ENCODE measurements at places on chromosomes 11 and 22. TPM values are rescaled to one million over a fixed set of nuclear protein-coding genes. Genes with fewer than 3 reads are reported as not detected.

MYO18B gene
- not detected for total RNA-seq

MRGPRF gene
- 0.14 TPM for total RNA-seq

APOA1 gene
- total RNA-seq: not detected

CCDC15 gene
- total RNA-seq: 5.7 TPM

HTR3B gene
- not detected for total RNA-seq

PICK1 gene
- total RNA-seq: 27.5 TPM

RPS6KB2 gene
- 68.8 TPM for total RNA-seq

OR52N4 gene
- not detected for total RNA-seq

DNA sequence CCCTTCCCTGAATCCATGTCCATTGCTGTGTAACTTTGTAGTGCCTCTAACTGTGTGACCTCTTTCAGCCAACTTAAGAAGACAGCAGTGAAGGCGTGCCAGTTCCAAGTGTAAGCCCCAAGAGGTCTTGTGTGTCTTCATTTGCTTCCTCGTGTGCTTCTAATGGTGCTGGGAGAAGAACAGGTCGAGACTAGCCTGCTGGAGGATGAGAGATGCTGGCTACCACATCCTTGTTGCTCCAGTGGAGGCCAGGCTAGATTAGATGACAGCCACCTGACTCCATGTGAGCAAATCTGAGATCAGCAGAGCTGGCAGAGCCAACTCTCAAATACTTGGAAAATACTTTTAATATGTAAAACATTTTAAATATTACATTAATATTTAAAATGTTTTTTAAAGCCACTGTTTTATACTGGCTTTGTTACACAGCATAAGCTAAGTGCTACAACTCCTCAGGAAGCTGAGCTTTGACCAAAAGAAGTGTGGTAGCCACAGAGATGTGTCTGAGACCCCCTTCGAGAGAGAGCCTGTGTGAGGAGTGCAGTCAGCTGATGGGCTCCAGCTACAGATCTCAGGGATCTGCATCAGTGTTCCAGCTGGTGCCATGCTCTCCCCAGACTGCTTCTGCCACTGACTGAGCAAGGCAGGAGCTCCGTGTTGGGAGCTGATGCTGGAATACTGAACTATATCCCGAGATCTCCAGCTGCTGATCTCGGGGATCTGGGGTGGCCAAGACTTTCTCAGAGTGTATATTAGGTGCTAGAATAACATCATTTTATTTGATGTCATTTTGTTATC lies 8.9 kb downstream of the KCNJ11 start:
- DNase-seq: peak; percentile 32

DNA sequence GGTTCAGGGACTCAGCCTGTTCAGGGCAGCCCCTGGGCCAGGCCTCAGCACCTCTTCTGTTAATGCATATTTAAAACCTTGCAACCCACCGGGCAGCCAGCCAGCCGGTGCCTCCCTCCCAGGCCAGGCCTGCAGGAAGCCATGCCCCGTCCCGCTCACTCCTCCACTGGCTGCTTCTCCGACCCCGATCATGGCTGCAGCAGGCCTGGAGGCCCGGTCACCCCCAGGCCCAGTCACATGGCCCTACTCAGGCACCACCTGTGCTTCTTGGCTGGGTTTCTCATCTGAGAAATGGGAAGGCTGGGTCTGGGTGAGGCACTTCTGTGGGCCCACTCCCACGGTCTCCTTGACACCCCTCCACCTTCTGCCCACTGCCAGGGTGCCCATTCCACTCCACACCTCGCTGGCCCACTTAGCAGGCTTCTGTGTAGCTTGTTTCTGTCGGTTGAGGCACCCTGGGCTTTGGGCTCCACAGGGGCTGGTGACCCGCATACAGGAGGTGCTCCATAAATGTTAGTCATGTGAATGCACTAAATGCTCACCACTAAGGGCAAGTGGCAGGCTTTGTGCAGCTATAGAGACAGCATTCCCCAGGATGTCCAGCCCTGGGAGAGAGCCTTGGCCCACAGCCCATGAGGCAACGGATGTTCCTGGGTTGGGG lies 11.4 kb downstream of the RTN4R start:
- DNase-seq: no peak

DNA sequence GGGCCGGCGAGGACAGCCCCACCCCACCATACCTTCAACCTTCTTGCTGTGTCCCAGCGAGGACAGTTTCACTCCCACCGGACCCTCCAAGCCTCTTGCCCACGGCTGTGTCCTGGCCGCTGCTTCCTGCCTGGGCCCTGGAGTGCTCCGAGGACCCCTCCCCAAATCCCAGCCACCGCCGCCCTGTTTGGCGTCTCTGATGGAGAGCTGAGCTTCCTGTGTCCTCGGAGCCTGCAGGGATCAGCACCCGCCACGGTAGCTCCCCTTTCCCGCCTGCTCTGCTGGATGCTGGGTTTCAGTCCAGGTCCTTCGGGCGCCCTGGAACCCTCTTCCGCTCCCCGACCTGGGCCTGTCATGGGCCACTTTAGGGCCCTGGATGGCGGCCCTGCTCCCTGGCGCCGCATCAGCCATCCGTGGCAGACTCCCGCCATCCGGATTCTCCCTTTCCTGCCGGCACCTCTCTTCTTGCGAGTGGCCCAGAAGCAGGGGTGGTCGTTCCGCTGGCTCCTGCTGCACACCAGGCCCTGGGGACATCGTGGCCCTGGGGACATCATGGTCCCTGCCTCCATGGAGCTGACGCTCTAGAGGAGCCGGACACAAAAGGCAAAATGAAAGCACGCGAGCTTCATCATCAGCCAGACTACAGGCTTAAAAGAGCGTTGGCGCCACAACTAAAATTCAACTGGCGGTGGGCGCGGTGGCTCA lies 34.3 kb upstream of the GAL start:
- DNase-seq: no peak

DNA sequence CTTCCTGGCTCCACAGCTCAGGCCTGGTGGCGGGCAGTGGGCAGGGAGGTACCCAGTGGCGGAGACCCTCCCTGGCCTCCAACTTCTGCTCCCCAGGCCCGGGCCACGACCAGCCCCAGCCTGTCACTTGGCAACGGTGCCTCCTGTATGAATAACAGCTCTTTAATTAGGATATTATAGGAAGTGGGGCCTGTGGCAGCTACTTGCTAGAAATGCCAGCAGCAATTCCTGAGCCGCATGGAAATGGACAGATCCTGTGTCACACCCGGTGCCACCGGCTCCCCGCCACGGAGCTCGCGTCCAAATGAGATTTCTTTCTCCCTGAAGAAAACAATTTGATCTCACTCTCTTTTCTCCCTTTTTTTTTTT lies 104.5 kb downstream of the CHST1 start:
- DNase-seq: no peak

- DNase-seq: no peak
These were observed 6.4 kb downstream of the OR52A5 start for GRCh38 chr11:5131584-5132335.

DNA sequence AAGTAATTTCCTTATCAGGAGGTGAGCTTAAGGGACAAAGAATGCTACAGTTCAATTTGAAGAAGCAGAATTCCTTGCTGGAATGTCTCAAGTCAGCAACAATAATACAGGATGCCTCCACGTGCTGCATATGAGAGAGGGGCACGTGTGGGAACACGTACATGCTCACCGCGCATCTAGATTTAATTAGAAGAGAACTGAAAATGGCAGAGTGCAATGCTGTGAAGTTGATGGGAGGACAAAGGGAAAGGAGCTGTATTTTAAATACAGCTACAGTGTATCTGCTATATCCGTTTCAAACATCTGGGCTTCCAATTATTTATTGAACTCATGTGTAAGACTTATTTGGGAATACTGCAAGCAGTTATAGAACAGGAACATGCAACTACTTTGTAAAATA lies 328.7 kb downstream of the SOX6 start:
- no peak for DNase-seq

DNA sequence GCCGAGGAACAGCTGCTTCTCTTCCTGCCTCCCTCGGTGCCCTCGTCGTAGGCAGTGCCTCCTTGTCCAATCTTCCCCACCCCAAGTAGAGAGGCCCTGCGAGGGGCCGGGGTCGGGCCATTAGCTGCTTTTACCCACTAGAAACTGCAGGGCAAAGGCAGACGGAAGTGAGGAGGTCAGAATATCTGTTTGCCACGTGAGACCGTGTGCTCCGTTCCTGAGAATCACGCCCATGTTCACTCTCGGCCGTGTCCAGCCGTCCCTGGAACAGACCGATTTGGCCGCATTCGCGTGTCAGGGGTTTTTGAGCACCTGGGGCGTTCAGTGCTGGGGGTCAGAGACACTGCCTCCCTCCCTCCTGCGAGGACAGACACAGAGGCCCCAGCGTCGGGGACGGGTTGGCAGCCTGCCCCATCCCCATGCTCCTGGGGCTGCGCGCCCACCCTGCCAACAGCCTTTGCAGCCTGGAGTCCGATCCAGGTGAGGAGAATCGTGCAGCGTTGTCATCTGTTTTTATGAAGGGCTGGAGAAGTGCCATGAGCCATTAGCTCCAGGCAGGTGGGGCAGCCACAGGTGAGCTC lies 982.2 kb downstream of the BRD1 start:
- no peak for DNase-seq

GRCh38 chr22:31789803-31790202 lies 36.0 kb downstream of the DEPDC5 start:
- no peak for DNase-seq

DNA sequence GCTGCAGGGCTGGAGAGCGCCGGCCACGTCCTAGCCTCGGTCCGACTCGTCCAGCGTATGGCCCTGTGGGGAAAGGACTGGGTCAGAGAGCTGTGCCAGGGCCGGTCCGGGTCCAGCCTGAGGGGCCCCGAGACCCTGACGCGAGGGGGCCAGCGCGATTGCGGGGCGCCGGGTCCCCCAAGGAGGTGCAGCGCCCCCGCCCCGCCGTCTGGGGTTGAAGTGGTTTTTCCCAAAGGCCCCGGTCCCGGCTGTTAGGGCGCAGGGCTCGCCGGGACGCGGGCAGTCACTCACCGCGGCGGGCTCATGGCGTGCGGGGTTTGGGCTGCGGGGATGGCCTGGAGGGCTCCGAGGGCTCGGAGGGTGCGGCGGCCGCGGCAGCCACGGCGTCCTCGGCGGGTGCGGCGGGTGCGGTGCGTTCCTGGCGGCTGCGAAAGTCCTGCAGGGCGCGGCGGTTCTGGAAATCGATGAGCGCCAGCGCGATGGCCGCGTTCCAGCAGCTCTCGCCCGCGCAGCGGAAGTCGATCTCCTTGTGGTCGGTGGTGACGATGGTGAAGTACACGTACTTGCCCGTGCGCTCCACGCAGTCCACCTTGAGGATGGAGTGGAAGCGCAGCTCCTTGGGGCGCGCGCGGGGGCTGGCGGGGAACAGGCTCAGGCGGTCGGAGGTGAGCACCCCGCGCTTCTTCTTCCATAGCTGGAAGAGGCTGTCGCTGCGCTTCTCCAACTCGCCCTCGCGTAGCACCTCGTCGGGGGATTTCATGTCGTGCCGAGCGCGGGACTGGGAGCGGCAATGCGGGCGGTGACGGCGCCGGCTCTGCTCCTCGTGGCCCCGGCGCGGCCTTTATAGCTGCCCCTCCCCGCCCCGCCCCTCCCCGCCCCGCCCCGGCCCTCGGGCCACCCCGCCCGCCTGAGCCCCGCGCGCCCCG lies at the start of gene PHLDA2:
TSS of gene PHLDA2 (minus strand) at position 816 of the 926 bp plus-strand sequence. CDS start at position 760, 56 bp downstream.
- peak; percentile 65 for DNase-seq

GRCh38 chr11:129825380-129825779 lies 9.7 kb downstream of the TMEM45B start:
- peak; percentile 91 for DNase-seq

- peak; percentile 50 for DNase-seq
These were observed 43.0 kb downstream of the RASSF10 start for GRCh38 chr11:13052130-13052571.

DNA sequence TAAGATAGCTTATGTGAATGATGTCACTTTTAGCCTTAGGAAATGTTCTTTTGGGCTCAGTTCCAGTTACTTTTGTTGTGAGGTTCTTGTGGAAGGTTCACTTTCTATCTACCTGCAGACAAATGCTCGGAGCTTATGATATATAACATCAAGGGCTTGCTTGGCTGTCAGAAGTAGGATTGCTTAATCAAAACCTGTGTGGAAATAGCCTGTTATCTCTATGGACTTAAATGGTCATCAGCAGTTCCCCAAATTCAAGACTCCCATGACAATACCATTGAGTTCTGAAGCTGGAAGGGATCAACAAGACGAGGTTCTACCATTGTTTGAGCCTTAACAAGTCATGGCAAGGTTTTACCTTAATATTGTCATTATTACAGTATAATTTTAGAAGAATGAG lies 43.8 kb downstream of the FLI1 start:
- no peak for DNase-seq

DNA sequence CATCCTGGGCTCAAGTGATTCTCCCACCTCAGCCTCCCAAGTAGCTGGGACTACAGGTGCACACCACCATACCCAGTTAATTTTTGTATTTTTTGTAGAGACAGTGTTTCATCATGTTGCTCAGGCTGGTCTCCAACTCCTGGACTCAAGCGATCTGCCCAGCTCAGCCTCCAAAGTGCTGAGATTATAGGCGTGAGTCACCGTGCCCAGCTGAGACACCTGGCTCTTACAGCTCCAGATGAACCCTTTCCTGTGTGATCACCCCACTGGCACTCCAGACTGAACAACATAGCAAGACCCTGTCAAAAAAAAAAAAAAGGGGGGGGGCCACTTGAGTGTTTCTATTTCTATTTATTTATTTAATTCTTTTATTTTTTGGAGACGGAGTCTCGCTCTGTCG lies 1.0 kb upstream of the ADSL start:
- DNase-seq: peak; percentile 39

GRCh38 chr22:29524442-29525191 lies 28.9 kb downstream of the THOC5 start:
- DNase-seq: no peak

GRCh38 chr11:123452794-123453193 lies 22.7 kb downstream of the GRAMD1B start:
- no peak for DNase-seq

- no peak for DNase-seq
These were observed 22.3 kb downstream of the SMCO4 start for GRCh38 chr11:93520726-93521509.

GRCh38 chr11:119370486-119371046 lies 10.9 kb downstream of the USP2 start:
- no peak for DNase-seq

DNA sequence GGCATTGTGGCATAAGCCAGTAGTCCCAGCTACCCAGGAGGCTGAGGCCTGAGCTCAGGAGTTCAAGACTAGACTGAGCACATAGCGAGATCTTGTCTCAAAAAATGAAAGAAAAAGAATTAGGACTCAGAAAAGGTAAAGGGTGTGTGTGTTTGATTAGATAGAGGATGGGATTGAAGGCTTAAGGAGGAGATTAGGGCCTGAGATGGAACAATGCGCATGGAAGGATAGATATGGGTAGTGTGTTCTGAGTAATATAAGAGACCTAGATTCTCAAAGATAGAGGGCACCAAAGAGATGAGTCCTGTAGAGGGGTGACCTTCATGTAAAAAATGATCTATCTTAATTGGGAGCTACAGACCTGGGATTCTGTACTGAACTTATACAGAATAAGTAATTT lies 17.3 kb upstream of the RAB30 start:
- no peak for DNase-seq

GRCh38 chr11:38900211-38900610 lies 2302.2 kb upstream of the RAG2 start:
- no peak for DNase-seq

GRCh38 chr11:14052198-14052597 lies 89.7 kb downstream of the SPON1 start:
- DNase-seq: no peak
